ENCODE measurements at places on chromosomes 1 and 21.

DNA sequence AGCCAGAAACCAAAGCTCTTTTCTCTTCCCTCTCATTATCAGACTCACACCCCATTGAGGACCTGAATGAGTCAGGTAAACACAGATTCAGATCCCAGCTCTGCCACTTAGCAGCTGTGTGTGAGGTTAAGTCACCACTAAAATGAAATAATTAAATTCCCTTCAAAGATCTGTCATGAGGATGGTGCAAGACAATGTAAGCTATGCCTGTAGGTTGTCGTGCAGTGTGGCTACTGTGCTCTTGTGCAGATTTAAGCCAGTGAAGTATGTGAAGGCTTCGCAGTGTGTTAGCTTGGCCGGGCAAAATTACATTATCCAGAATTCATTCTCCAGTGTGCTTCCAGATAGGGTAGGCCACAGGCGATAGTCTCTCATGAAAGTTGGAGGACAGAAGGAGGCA is 13.6 kb downstream of the UBL4B start:
- H3K36me3 ChIP-seq = no peaks in the 10 kb centered on the region
- peaks cover 12% of the 10 kb centered on the region for H3K27me3 ChIP-seq
- no peak for DNase-seq

DNA sequence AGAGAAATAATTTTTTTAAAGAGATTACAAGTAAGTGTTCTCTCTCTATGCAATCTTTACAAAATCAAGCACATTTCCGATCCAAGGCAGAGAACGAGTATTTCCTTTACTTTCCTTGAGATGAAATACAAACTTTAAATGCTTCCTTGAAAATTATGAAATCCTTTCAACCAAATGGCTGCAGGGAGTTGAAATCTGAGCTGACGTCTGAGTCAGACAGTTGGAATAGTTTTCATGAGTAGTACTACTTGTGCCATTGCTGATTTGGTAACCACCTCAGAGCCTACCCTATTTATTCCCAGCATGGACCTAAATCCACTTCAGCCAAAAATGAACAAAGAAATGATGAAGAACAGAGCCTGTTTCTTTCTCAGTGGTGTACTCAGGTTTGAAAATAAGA is 183.6 kb downstream of the GIPC2 start:
- H3K27ac ChIP-seq = no peak overlapping the region
- H3K27me3 ChIP-seq = no peaks in the 10 kb centered on the region
- no peak for DNase-seq
- H3K36me3 ChIP-seq = no peaks in the 10 kb centered on the region
- H3K4me3 ChIP-seq = no peak overlapping the region

DNA sequence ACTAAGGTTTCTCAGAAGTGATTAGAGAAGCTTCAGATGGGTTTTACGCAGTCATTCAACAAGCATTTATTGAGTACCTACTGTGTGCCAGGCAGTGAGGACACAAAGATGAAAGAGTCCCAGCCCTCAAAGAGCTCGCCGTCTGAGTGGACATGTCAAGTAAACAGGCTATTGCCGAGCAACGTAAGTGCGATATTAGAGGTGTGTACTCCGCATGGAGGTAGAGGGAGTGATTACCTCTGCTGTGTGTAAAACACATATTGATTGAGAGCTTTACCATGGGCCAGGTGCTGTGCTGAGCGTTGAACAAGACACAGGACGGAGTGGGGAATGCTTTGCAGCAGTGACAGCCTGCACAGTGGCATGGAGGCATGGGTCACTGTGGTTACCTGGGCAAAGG is 49.5 kb upstream of the GPR37L1 start:
- H3K4me3 ChIP-seq = no peak overlapping the region
- H3K4me1 ChIP-seq = no peaks in the 10 kb centered on the region
- no peak for DNase-seq
- no peaks in the 10 kb centered on the region for H3K27me3 ChIP-seq
- no peak overlapping the region for H3K27ac ChIP-seq

GRCh38 chr1:220407191-220407590 is 120.7 kb upstream of the MARK1 start:
- DNase-seq = no peak
- H3K4me1 ChIP-seq = no peaks in the 10 kb centered on the region
- H3K27ac ChIP-seq = no peak overlapping the region
- no peaks in the 10 kb centered on the region for H3K27me3 ChIP-seq
- H3K4me3 ChIP-seq = no peak overlapping the region
- no peaks in the 10 kb centered on the region for H3K36me3 ChIP-seq

DNA sequence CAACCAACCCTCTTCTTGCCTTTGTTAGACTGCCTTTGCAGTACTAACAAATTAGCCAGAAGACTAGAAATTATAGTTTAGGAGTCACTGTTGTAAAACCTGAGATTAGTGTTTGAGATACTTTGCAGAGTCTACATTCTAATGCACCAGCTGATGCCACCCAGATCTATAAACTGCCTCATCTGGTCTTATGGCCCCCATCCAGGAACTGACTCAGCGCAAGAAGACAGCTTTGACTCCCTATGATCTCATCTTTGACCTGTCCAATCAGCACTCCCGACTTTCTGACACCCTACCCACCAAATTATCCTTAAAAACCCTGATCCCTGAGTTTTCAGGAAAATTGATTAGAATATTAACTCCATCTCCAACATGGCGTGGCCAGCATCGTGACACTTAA is 334.6 kb downstream of the RGS7 start:
- DNase-seq = no peak

DNA sequence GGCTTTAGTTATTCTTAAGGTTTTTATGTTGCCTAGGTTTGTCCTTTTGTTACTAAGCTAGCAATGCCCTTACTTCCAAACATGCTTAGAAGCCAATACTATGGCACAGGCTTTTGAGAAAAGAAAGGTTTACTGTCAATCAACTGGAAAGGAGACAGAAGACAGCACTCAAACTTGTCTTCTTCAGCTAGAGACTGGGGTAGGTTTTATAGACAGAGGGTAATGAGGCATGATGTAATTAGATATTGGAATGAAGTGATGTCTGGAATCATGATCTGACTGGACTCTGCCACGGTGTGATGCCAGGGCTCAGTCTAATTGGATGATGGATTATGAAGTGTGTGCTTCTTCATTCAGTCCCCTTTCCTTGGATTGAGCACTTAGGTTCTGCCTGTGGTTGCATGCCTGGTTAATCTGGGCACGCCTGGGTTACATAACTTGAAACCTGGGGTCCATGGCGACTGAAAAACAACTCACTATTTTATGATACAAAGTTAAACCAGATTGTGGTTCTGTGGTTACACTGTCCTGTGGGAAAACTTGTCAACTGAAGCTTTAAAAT is 625.8 kb downstream of the BRINP3 start:
- DNase-seq = no peak
- no peak overlapping the region for H3K4me3 ChIP-seq
- H3K27me3 ChIP-seq = no peaks in the 10 kb centered on the region
- no peaks in the 10 kb centered on the region for H3K4me1 ChIP-seq
- no peak overlapping the region for H3K27ac ChIP-seq

DNA sequence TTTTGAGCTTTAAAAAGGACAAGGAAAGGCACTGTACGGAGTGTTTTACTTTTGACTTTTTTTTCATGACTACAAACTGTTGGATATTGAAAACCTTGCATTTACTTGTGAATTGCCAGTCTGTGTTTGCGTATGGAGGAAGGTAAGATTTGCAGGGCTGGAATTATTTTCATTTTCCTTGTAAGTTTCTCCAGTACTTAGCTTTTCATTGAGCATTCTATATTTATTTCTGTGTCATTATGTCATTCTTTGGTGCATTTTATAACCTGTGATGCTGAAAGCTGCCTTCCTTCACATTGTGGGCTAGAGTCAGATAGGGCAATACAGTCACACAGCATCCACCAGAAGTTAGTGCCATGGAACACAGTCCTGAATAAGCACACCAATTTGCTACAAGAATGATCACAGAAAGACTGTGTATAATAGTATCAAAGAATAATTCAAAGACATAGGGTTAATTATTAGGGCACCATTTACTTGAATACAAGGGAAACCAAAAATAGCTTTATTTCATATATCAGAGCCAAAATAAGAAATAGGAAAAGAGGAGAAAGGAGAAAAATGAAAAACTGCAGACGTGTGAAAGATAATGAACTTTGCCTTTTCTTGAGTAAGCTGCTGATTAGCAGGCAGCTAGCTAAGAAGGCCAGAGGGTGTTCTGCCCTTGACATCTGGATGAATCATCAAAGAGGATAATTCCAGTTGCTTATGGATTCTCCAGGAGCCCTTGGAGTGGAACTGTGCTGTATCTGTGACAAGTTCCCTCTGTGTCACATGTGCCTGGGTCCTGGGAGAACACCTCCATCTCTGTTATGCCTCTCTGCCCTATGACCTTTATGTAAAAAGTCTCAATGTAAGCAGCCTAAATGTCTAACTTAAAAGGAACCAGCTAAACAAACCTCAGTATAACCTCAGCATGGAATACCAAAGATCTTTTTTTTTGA is 8.0 kb upstream of the FAM20B start:
- H3K27ac ChIP-seq = no peak overlapping the region
- no peaks in the 10 kb centered on the region for H3K4me1 ChIP-seq
- H3K36me3 ChIP-seq = no peaks in the 10 kb centered on the region
- no peak overlapping the region for H3K4me3 ChIP-seq

GRCh38 chr1:52368383-52369172 is 2.6 kb upstream of the CC2D1B start:
- H3K4me1 ChIP-seq = peaks cover 13% of the 10 kb centered on the region
- H3K36me3 ChIP-seq = peaks cover 18% of the 10 kb centered on the region
- H3K27me3 ChIP-seq = no peaks in the 10 kb centered on the region
- peak; percentile 58 for DNase-seq
- H3K4me3 ChIP-seq = peak overlapping the region; percentile 27
- peak overlapping the region; percentile 36 for H3K27ac ChIP-seq

- peaks cover 8% of the 10 kb centered on the region for H3K4me1 ChIP-seq
- no peak for DNase-seq
- no peak overlapping the region for H3K27ac ChIP-seq
- H3K4me3 ChIP-seq = no peak overlapping the region
These were observed 2.4 kb upstream of the CTTNBP2NL start for GRCh38 chr1:112393631-112393974.

GRCh38 chr1:22507587-22507986 is 55.7 kb upstream of the EPHA8 start:
- no peak overlapping the region for H3K27ac ChIP-seq
- H3K27me3 ChIP-seq = no peaks in the 10 kb centered on the region
- H3K36me3 ChIP-seq = peaks cover 58% of the 10 kb centered on the region

- H3K4me1 ChIP-seq = no peaks in the 10 kb centered on the region
- no peaks in the 10 kb centered on the region for H3K36me3 ChIP-seq
- DNase-seq = no peak
- H3K27ac ChIP-seq = no peak overlapping the region
- H3K4me3 ChIP-seq = no peak overlapping the region
These were observed 6.3 kb downstream of the OR14I1 start for GRCh38 chr1:248696261-248696660.

DNA sequence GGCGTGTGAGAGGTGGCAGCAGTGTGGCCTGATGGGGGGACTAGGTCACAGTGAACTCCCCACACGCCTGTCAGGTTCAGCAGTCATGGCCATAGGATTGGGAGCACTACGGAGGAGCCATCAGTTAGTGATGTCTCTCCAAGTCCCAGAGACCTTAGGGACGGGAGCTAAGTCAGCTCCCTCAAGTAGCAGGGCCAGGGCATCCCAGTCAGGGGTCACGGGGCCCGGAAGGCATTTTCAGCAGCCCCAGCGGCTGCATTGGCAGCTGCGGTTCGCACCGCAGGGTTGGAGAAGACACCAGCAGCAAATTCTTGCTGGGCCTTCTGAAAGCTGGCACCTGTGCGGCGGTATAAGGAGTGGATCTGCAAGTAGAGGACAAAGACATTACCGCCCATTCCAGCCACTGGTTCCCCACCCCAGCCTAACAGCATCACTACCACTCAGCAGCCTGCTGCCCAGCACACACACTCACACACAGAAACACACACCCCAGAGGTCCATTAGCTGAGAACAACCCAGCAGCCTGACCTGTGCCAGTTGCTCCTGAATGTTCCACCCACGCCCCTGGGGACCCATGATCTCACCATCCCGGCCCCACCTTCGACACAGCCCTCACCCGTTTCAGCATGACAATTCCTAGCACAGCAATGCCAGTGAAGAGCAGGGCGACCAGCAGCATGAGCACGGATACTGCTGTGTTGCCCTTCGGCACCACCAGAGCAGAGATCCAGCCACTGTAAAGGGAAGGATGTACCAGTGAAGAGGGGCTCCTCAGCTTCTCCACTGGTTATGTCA is 972 bp upstream of the ENTREP3 start:
- H3K4me1 ChIP-seq = peaks cover 10% of the 10 kb centered on the region
- no peak overlapping the region for H3K4me3 ChIP-seq
- peak overlapping the region; percentile 85 for H3K27ac ChIP-seq
- DNase-seq = no peak
- H3K27me3 ChIP-seq = no peaks in the 10 kb centered on the region

DNA sequence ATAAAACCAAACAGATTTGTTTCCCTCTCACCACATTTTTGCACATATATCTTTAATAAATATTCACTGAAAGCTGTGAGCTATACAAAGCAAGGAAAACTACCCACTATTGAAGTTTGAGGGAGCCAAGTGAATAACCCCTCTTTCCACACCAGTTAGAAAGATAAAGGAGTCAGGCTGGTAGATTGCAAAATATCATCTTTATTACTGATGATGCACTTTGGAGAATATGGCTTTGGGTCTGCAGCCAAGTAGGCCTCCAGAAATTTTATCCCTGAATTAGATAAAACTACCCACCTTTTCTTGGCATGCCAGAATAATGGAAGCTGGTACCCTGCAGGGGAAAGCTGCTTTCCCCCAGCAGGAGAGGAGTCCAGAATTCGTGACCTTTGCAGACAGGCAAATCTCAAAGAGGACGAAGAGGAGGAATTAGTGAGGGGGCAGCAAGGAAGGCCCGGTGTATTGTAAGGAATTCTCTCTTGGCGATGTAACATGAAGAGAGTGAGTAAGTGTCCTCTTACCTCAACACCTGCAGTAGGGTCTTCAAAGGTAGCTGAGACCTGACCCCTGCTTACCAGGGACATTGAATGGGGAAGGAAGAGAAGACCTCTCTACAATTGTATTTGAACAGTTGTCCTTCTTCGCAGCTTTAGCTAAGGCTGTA is 84.7 kb downstream of the LRRC8D start:
- peaks cover 18% of the 10 kb centered on the region for H3K4me1 ChIP-seq
- H3K27ac ChIP-seq = no peak overlapping the region
- no peak overlapping the region for H3K4me3 ChIP-seq
- H3K27me3 ChIP-seq = no peaks in the 10 kb centered on the region
- peaks cover 4% of the 10 kb centered on the region for H3K36me3 ChIP-seq

- no peaks in the 10 kb centered on the region for H3K36me3 ChIP-seq
- no peaks in the 10 kb centered on the region for H3K27me3 ChIP-seq
- no peaks in the 10 kb centered on the region for H3K4me1 ChIP-seq
- DNase-seq = peak; percentile 32
These were observed 28.2 kb downstream of the TCEANC2 start for GRCh38 chr1:54081306-54082270.

All from thymus (tissue), 14 donors.